Activated CD4-positive, alpha-beta T cell treated with anti-CD3 and anti-CD28 coated beads, Interleukin-2, amount 50 U/mL, for 1 hour (primary cell): ENCODE measurements at places on chromosomes 3 and 15.

GRCh38 chr3:157104928-157105652 lies 54.9 kb downstream of the CCNL1 start:
- DNase-seq = no peak

GRCh38 chr3:189849262-189849661 lies 218.1 kb downstream of the TP63 start:
- no peak for DNase-seq

DNA sequence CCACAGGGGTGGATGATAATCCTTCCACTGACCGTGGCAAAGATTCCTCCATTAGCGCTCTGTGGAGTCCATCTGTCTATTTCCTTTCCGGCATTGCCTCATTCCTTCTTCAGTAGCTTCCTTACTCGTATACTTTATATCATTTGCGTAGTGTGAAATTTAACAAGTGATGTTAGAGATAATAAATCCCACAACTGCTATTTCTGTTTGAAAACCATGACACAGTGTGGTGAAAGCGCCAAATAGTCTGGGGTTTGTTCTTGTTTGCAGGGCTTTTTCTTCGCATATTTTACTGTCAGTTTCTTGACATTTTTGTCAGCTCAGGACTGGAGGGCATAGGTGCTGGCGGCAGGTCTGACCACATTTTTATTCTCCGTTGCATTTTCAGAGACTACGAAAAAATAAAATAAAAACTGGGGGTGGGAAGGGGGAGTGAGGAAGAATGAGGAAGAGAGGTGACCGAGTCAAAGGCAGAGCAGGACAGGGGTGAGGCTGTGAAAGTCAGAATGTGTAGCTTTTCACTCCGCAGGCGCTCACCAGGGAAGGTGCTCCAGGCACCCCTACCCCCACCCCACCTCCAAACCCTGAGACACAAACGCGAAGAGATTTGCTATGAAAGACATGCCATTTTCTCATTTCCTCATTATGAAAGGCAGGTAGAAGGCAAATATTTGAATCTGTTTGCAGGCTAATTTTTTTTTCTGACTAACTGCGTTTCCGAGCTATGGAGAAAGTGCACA lies 965.0 kb downstream of the MCTP2 start:
- no peak for DNase-seq

DNA sequence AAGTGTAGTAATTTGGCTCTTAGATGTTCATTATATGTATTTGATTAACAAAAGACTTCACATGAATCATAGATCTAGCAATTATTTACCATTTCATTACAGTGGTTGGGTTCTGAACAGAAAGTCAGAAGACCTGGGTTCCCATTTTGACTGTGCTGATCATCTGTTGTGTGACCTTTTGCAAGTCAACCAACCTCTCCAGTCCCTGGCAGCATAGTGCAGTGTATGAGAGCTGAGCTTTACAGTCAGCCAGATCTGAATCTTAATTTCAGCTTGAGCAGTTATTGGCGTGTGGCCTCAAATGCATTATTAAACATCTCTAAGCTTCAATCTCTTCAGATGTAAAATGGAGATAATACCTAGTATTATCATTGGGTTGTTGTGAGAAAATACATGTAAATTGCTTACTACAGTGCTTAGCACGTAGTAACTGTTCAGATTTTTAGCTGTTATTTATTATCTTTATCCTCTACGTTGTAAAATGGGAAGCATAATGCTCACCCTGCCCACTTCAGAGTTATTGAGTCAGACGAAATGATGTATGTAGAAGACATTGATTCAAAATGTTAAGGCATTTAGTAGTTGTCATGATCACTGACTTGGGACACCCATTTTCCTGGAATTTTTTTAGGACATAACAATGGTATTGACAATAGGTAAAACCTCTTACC lies 104.0 kb downstream of the KLHL25 start:
- DNase-seq = peak; percentile 28

- DNase-seq = peak; percentile 33
Observed at GRCh38 chr3:49724586-49724985, 835 bp upstream of the GMPPB start.

DNA sequence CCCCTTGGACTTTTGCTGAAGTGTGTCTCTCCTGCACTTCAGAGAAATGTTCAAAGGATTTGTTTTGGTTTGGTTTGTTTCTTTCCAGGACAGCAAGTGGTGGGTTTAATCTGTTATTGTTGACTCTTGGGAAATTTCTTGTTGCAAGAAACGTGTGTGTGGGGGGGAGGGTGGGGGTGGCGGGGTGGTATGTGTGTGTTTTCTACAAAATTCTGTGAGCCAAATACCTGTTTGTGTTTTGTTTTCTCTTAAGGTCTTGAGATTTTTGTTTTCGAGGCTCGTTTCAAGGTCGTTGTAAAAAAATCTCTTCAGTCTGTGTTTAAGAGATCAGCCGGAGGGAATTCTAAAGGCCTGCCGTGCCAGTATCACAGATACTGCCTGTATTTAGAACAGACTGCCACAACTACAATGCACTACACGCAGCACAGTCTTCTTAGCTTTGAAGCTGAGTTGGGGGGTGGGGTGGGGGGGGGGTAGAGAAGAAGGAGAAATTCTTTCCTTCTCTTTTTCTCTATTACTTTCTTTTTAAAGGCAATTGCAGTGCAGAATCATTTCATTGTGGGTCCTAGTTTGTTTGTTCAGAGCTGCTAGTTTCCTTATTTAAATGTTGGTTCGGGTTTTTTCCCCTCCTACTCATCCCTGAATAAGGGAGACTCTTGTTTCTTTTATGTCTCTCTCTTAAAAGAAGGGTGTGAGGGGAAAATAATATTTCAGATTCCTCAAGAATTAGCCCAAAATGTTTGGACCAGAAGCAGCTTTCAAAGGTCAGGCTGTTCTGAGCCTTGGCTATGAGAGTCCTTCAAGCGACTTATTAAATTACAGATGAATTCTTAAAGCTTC lies 1.4 kb upstream of the BCL6 start:
- DNase-seq = no peak

- no peak for DNase-seq
Observed at GRCh38 chr3:169299889-169300288, 363.6 kb downstream of the MECOM start.

DNA sequence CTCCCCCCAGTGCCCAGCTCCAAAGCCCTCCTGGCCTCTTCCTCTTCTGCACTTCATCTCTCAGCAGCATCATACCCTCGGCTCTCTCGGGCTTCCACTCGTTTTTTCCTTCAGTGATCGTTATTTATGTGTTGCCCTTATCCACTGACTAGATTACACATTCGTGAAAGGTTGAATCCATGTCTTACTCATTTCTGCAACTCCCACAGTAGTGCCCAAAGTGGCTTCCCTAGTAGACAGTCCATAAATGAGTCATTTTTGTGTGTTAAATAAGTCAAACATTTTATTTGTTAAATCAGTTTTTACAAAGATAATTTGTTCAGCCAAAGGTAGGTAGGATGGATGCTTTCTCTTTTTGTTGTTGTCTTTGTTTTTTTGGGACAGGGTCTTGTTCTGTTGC lies 87.4 kb downstream of the CRTC3 start:
- no peak for DNase-seq

GRCh38 chr15:35444557-35445204 lies 101.3 kb downstream of the DPH6 start:
- DNase-seq = no peak

DNA sequence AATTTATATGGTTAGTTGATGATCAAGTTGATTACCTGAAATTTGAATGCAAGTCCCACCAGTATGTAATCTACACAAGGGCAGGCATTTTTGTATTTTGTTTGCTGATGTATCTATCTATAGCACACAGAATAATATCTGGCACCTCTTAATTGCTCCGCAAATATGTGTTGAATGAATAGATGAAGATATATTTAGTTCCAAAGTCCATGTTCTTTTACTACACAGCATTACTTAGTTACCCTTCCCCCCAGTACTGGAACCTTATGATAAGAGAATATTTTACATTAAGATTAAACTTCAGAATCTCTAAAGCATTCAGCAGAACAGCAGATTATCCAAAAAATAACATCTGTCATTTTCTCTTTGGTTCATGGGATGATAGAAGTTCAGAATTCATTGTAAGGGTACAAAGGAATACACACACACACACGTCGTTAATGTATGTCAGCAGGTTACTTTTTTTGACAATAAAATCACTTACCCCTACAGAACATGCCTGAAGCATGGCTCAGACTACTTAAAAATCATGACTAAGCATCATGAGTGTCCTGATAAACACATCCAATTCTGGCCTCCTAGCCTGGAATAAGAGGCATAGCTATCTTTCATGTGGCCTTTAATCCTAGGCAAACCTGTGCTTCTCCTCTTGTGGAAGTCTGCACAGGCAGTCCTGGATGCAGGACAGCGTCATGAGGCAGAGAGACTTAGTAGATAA lies 148.9 kb upstream of the TBC1D5 start:
- DNase-seq = no peak

DNA sequence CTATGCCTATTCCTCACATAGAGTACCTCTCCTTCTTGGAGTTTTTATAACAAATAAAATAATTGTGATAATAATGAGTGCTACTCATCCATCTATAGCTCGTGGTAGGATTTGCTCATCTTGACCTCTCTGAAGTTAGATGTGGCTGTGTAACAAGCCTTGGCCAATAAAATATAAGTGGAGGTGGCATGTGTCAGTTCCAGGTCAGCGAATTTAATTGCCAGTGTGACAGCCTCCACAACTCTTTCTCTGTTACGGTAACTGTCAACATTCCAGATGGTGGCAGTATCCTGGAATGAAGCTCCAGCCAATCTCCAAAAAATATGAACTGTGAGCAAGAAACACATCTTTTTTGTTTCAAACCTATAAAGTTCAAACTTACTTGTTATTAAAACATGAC lies 13.8 kb downstream of the CLRN1 start:
- no peak for DNase-seq

GRCh38 chr3:143239031-143239430 lies 119.5 kb downstream of the CHST2 start:
- no peak for DNase-seq

- DNase-seq = no peak
Observed at GRCh38 chr15:35499723-35500122, 46.2 kb downstream of the DPH6 start.

GRCh38 chr15:53115563-53115962 lies 325.4 kb upstream of the ONECUT1 start:
- no peak for DNase-seq

- no peak for DNase-seq
Observed at GRCh38 chr3:127534564-127534963, 56.0 kb downstream of the TPRA1 start.

- DNase-seq = no peak
Observed at GRCh38 chr15:42175671-42176070, 19.2 kb upstream of the PLA2G4F start.

DNA sequence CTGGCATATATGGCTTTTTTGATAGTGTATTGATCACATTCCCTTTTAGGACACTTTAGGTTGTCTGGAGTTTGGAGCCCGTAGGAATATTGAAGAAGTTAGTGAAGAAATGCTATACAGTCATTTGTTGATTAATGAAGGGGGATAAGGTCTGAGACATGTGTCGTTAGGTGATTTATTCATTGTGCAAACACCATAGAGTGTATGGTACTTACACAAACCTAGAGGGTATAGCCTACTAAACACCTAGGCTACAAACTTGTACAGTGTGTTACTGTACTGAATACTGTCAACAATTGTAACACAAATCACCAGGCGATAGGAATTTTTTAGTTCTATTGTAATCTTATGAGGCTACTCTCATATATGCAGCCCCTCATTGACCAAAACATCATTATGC lies 3.3 kb downstream of the TPM1 start:
- no peak for DNase-seq

DNA sequence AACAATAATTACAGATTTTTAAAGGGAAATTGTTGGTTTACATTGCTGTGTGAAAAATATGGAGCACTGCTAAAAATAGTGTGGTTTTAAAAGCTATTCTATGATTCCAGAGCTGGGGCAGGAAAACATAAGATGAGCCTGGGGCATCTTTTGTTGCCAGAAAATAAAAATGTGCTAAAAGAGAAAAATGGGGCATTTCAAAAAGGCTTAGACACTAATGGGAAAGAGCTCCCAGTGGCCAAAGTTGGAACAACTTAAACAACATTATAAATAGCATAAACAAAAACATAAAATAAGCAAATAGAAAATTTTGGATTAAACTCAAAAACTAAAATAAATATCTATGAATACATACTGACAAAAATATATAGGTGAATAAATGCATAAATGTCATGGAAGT lies 478.9 kb downstream of the NLGN1 start:
- no peak for DNase-seq

DNA sequence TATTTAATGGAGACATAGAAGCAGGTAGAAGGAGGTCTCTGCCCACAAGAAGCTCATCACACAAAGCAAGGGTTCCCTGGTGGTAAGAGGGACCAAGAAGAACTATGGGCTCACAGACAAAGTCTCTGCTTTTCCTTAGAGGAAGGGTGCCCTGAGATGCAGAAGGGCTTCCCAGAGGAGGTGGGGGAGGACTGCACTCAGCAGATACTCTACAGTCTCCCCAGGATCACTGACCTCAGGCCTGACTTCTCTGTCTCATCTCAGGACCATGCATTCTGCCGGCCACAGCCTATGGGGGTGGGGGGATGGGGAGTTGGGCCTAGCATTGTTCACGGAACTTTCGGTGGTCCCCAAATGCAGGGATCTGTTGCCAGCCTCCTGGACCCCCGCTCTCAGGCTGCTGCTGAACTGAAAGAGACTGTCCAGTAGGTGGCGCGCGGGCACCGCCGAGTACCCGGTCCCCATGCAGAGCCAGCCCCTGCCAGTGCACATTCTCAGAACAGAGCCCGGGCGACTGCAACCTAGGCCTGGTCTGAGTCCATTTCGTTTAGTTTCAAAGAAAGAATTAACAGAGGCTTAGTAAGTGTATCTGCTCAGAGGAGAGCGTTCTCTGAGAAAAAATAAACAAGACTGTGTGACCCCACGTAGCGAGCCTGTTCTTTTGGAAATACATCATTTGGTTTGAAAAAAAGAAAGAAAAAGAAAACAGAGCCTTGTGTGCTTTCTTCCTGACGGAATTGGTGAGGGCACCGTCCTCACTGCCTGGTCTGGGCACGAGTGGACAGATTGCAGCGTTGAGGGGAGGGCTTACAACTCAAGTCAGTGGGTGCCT lies 74.1 kb downstream of the LRTM1 start:
- DNase-seq = peak; percentile 13

GRCh38 chr3:29649815-29650547 lies 369.1 kb downstream of the RBMS3 start:
- no peak for DNase-seq

DNA sequence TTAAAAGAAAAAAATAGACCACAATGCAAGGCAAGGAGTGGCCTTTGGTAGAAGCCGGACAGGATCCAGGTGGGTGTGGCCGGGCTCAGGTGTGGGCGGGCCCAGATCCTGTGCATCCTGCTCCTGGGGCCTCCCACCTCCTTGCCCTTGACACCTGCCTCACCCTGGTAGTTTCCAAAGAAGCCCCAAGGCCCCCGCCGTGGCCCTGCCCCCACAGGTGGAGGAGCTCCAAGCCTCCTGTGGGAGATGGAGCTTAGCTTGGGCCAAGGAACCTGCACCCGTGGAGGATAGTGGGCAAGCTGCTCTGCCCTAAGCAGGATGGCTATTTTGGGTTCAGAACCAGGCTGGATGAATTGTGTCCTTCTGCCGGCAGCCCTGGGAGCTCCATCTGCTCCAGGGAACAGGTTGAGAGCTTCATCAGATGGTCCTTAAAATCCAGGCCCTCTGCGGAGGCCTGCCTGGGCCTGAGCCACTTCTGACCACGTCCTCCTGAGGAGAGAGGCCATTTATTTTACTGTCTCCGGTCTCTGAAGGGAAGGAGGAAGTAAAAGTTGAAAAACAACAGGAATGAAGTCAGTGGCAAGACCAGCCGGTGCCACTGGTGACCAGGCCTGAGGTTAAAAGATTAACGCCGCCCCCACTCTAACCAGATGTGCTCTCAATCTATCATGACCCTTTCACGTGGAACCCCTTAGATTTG lies 53.9 kb upstream of the KLF13 start:
- no peak for DNase-seq
